ENCODE measurements at places on chromosomes 16 and 17.

GRCh38 chr16:79668502-79668901, 68.0 kb upstream of the MAF start:
- DNase-seq, result no peak

- DNase-seq, result no peak
These were observed 78.4 kb downstream of the SLC39A11 start for GRCh38 chr17:73013816-73014663.

GRCh38 chr17:46785696-46786095, 32.8 kb downstream of the WNT3 start:
- DNase-seq, result no peak

GRCh38 chr17:65545705-65546523, 15.5 kb downstream of the AXIN2 start:
- no peak for DNase-seq

GRCh38 chr17:39598047-39598481, 9.7 kb downstream of the NEUROD2 start:
- no peak for DNase-seq

Measured in psoas muscle (tissue), 8 donors.